Stimulated activated CD4-positive, alpha-beta T cell treated with anti-CD3 and anti-CD28 coated beads, Interleukin-1b, Interleukin-23, amount 100 ng/mL, for 48 hours (primary cell): ENCODE measurements at places on chromosomes 12 and 14.
A peak's percentile ranks its signal among the peaks of the same experiment; 100 is the strongest.

GRCh38 chr14:49092345-49092744, 493.8 kb downstream of the RPS29 start:
- DNase-seq, result no peak

DNA sequence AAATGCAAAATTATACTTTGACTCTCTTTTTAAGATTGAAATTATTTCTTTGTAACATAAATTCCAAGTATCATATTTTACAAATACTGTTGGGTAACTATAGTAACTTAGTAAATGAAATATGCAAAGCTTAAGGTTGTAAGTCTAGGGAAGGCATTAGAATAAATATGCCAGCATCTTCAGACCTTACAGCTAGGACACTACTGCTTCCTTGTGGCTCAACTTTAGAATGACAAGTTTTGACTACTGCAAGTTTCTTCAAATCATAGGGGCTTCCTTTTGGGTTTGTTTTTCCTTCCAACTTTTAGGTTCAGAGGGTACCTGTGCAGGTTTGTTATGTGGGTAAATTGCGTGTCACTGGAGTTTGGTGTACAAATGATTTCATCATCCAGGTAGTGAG, 17.7 kb upstream of the ANP32D start:
- no peak for DNase-seq

DNA sequence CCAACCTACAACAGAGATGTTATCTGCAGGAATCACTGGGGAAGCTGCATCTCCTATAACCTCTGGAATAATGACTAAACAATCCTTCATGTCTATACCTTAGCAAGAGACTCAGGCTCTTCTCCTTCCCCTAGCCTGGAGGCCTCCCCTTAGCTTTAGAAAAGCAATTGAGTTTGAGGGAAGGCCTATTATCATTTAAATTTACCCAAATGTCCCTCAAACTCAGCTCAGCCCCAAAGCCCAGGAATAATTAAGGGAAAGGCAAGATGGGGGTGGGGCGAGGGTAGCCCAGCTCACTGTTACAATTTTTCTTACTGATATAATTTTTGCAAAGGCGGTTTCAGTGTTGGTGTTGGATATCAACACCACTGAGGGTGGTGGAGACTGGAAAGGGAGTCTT, 151.4 kb upstream of the EEA1 start:
- DNase-seq, result no peak

DNA sequence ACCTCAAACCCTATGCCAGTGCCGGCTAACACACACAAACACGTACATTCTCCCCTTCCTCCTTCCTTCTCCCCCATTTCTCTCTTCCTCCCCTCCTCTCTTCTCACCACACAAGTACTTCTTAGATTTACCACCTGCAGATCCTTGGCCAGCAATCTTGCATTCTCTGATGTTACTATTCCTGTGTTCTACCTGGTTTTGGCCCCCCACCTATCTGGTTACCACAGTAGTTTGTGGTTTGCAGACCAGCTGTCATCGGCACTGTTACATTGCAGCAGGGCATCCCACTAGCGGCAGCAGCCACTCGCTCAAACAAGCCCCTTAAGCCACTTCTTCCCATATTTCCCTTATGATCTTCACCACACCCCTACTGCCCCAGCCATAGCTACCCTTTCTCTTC, 3.9 kb downstream of the ABHD4 start:
- no peak for DNase-seq

DNA sequence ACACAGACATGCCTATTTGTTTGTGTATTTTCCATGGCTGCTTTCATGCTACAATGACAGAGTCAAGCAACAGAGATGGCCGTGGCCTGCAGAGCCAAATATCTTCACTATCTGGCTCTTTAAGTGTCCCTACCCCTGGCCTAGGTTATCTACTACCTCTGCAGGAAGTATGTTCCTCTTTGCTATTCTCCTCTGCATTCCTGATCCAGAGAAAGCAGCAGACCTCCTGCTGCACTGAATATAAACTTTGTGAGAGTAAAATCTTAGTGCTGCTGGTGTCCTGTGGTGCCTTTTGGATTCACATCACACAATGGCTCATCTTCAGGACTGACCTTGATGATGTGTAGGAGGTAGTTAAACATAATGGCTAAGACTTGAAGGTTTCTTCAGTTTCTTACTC, 233.4 kb downstream of the IPO8 start:
- DNase-seq, result no peak

GRCh38 chr14:100193417-100194357, 34.2 kb upstream of the DEGS2 start:
- peak; percentile 17 for DNase-seq

GRCh38 chr14:61894452-61895077, 132.3 kb downstream of the SNAPC1 start:
- DNase-seq, result peak; percentile 53

- DNase-seq, result no peak
Observed at GRCh38 chr14:75217508-75218206, 41.2 kb upstream of the TMED10 start.

DNA sequence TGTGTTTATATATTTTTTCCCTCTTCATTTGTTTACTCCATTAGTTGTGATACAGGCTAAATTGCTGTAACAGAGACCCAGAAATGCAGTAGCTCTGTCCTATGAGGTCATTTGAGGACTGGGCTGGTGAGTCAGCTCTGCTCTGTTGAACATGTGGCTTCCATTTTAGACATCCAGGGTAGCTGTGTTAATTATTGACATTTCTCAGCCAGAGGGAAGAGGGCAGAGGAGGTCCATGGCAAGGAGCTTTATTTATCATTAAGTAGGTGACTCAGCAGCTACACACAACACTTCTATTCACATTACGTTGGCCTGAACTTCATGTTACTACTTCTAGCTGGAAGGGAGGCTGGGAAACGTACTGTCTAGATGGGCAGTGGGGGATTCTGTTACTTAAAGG, 85.4 kb downstream of the PTCSC3 start:
- no peak for DNase-seq

GRCh38 chr14:103738701-103739451, 23.3 kb downstream of the ZFYVE21 start:
- no peak for DNase-seq

- DNase-seq, result no peak
Observed at GRCh38 chr14:73472185-73473114, 14.1 kb upstream of the NUMB start.

GRCh38 chr14:105447651-105448640, 26.7 kb upstream of the CRIP2 start:
- no peak for DNase-seq

- peak; percentile 39 for DNase-seq
Observed at GRCh38 chr12:121748571-121749265, 36.2 kb downstream of the TMEM120B start.

GRCh38 chr12:111367661-111368221, 1.2 kb downstream of the PHETA1 start:
- no peak for DNase-seq

- DNase-seq, result no peak
Observed at GRCh38 chr14:72688990-72689671, 204.8 kb downstream of the DPF3 start.

GRCh38 chr12:75812271-75813018, 219.1 kb downstream of the PHLDA1 start:
- DNase-seq, result no peak

- no peak for DNase-seq
Observed at GRCh38 chr12:5307065-5307464, 124.8 kb upstream of the NTF3 start.

- DNase-seq, result no peak
Observed at GRCh38 chr12:124359671-124360581, 65.0 kb downstream of the RFLNA start.
